Brain (organoid and tissue), 16 donors: ENCODE measurements at places on chromosomes 1 and 21. TPM values are rescaled to one million over a fixed set of nuclear protein-coding genes. Genes with fewer than 3 reads are reported as not detected.

CHIA gene
- polyA plus RNA-seq: not detected

KRTAP19-3 gene
- not detected for polyA plus RNA-seq

DENND1B gene
- polyA plus RNA-seq: 0.34 TPM

LORICRIN gene
- polyA plus RNA-seq: not detected

LCA5L gene
- 0.17 TPM for polyA plus RNA-seq

CTSE gene
- not detected for polyA plus RNA-seq

KRTAP19-1 gene
- polyA plus RNA-seq: not detected

VANGL2 gene
- polyA plus RNA-seq: 45.5 TPM

PLPPR4 gene
- polyA plus RNA-seq: 7.7 TPM

SAMD11 gene
- polyA plus RNA-seq: 2.4 TPM

C1orf167 gene
- not detected for polyA plus RNA-seq

CRABP2 gene
- polyA plus RNA-seq: 10.5 TPM

OR10J4 gene
- polyA plus RNA-seq: not detected

PLPP3 gene
- 54.2 TPM for polyA plus RNA-seq

TFF2 gene
- polyA plus RNA-seq: not detected

AMPD1 gene
- not detected for polyA plus RNA-seq

CHAF1B gene
- polyA plus RNA-seq: 15.1 TPM

HDGF gene
- 502 TPM for polyA plus RNA-seq

CRYAA gene
- not detected for polyA plus RNA-seq

CD52 gene
- polyA plus RNA-seq: 3.6 TPM
